ENCODE measurements at places on chromosomes 2 and 18. TPM values are rescaled to one million over a fixed set of nuclear protein-coding genes. Genes with fewer than 3 reads are reported as not detected.
A peak's percentile ranks its signal among the peaks of the same experiment; 100 is the strongest.

The CDH20 gene
- total RNA-seq, result not detected

DNA sequence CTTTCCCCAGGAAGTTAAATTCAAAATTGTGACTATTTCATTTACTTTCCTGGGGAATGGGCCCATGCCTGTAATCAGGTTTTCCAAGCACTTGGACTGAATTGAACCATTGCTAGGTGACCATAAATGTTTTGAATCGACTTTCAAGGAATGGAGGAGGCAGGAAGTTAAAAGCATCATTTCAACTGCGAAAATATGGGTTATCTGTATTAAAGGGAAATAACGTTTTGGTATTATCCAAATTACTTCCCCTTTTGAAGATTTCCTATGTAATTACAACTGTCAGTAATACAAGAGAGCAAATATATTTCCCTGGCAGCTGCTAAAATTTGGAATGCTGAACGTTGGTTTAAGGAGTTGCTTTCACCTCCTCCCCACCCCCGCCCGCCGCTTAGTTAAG is 19.0 kb downstream of the PNO1 start:
- no peak for DNase-seq

GRCh38 chr2:219467736-219468075 is 31.0 kb upstream of the GMPPA start:
- DNase-seq, result no peak

GRCh38 chr18:58847383-58848071 is 17.1 kb upstream of the ZNF532 start:
- no peak for DNase-seq

DNA sequence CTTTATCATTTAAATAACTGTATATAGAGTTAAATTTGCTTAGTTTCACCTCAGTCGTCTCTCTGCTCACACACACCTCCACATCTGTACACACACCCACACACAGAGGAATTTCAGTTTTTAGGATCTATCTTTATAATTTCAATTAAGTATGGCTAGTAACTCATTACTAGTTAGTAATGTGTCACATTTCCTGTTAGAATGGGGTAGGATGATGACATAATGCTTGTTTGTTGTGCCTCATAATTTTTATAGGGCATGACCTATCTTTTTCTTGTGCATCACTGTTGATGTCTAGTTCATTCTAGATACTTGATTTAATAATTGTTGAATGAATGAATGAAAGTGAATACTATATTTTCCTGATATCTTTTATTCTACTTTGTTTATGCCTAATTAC is 108.6 kb downstream of the AGPS start:
- DNase-seq, result no peak

DNA sequence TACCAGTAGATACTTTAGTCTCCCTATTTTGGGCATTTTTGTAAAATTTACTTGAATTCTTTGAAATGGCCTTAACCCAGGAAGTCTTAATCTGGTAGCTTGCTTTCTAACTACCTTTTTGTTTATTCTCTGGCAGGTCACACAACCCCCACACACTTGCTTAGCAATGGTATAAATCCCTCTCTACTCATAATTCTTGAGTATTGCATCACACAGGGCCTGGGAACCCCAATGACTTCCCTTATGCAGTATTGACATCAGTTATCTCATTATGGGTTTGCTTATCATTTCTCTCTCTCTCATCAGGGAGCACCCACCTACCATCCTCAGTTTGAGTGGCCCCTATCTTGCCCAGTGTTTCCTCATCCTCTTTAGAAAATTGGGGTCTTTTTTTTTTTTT is 207.1 kb downstream of the KCNS3 start:
- no peak for DNase-seq

The MAP3K20 gene
- 51.4 TPM for total RNA-seq

The HRH4 gene
- total RNA-seq, result not detected

DNA sequence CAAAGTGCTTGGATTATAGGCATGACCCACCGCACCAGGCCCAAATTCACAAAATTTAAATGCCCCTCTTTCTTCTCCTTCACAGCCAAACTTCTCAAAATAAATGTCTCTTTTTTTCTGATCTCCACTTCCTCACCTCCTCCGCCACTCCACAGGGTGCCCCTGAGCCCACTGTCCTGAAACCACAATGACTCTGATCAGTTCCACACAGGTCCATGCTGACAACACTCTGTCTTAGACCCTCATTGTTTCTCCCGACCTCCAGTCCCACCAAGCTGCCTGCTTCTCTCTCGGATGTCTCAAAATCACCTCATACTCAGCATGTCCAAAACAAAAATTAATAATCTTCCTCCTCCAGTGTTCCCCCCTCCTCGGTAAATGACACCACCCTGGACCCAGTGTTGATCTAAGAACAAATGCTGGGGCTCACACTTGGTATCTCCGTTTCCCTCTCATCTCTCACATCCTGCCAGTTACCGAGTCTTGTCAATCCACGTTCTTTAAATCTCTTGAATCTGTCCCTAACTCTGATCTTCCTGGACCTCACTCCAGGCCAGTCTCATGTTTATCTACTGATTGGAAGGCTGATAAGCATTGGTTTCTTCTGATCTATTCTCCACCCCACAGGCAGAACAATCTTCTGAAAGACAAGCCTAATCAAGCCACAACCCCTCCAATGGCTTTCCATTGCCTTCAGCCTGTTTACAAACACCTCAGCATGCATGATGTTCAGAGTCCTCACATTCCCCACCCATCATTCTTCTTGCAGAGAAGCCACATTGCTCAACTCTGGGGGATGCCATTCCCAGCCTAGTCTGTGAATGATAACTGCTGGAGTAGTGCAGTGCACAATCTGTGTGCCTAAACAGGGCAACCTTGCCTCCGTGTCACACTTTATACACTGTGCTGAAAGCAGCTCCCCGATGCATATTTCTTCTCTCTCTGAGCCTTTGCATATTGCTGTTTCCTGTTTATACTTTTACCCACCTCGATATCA is 12.4 kb upstream of the ANKRD44 start:
- no peak for DNase-seq

The HOXD1 gene
- 0.34 TPM for total RNA-seq

The KYNU gene
- 1.4 TPM for total RNA-seq

The HYCC2 gene
- 8.6 TPM for total RNA-seq

DNA sequence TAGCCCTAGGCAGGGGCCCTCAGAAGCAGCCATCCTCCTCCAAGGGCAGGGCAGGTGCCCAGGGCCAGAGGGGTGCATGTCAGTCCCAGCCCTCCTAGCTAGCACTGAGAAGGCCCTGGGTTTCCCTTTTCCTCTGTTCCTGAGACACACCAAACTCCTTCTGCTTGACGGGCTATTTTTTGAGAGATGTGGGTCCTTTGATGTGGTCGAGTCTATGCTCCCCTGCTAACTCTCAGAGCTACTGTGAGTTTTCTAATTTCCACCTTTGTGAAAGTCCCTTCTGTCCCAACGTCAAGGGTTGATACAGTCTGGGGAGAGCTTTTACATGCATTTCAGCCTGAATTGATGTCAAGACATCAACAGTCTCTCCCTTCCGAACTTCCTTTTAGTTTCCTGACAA is 51.4 kb downstream of the TRPM8 start:
- DNase-seq, result no peak

- no peak for DNase-seq
Measured at GRCh38 chr2:151974988-151975387, 123.9 kb downstream of the CACNB4 start.

The GULP1 gene
- total RNA-seq, result 234 TPM

- DNase-seq, result no peak
Measured at GRCh38 chr2:157698430-157698829, 69.8 kb upstream of the ACVR1C start.

DNA sequence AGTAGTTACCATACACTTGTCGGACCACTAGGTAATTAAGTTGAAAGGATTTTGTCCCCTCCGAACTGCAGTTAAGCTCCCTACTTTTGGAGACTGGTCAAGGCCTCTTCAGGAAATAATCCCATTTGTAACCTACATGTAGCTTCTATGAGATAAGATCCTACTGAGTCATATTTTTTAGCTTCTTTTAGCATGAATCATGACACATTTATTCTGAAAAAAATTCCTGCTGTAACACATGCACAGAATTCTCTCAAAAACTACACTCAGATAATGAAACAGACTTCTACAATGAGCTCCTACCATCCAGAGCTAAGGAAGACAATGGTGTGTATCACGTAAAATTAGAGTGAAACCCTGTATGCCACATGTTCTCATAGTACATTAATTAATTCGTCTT is 100.7 kb upstream of the CCDC195 start:
- peak; percentile 90 for DNase-seq

DNA sequence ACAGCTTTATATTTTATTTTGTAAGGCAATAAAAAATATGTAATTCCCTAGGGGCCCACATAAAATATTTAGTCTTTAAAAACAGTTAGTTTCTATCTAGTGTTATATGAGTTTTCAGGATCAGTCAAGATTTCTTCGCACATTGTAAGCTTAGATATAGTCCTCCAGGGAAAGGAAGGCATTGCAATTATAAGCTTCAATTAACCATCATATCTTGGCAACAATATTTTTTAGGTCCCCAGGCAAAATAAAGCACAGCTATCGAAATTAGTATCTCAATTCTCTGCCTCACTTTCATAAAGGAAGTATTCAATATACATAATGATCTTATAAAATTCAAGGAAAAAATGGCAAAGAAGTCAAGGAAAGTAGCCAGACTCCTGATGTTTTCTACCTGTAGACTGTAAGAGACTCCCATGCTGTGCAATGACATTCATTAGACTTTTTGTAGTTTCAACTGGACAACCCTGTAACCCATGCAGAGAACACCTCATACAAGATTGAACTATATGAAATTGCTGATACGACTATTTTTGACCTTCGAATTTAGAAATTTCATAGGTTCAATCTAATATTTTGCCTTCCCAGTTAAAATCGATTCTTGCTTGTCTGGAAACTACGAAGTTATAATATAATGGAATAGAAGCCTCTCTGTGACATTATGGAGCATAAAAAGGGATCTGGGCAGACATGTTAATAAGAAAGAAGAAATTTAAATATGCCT is 96.8 kb downstream of the UNC80 start:
- no peak for DNase-seq

DNA sequence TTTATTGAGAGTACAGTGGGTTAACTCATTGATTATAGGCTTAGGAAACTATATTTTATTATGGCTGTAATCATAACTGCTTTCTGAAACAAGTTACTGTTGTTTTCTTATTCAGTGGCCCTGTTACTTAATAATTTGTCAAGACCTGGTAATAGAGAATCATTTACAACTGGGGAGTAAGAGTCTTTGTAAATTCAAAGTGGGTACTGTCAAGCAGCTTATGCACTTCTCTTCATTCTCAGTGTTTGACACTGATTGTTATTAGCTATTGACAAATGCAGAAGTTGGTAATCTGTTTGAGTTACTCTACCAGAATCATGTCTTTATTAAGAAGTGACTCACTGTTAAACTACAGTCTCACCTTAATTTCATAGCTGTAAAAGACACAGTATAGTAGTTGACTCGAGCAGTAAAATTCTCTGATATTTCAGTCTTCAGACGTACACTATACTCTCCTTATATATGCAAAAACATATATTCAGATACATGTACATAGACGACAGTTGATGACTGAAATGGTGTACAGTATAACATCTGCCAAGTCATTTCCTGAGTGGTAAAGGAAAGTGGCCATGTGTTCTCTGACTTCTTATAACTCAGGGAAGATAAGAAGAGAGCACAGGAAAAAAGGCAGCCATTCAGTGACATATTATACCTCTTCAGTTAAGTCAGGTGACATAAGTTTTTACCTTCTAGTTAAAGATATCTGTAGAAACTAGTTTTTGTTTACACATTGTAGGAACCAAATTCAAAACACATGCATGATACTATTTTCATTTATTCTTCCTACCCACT is 36.0 kb upstream of the TTC27 start:
- DNase-seq, result peak; percentile 6

- DNase-seq, result peak; percentile 12
Measured at GRCh38 chr18:3889803-3890202, 439.8 kb downstream of the TGIF1 start.

The INPP5D gene
- total RNA-seq, result 0.84 TPM

GRCh38 chr2:208065476-208065875 is 40.1 kb upstream of the PLEKHM3 start:
- no peak for DNase-seq

The CCDC74B gene
- total RNA-seq, result 60.1 TPM

DNA sequence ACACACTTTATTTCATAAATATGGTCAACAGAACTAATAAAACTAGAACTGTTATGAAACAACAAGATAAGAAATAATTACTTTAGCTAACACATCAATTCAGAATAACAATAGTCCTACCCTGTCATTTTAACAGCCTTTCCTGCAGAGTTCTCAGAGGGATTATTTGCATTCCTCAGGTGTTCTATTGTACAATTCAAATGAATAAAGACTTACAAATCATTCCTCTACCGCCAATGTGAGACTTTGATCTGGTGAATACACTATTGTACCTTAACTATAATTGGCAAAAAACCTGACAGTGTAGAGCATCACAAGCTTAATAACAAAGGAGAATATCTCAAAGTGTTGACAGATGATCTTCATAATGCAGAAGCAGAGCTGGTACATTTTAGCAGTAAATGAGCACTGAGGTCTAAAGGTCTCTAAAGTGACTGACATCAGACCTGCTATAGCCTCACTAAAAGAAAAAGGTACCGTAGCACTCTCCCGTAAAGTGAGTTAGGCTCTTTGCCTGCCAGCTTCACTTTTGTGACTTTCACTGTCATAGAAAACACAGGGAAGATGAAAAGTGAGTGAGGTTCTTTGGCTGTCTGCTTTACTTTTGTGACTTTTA is 118.8 kb upstream of the SP3 start:
- DNase-seq, result no peak

- DNase-seq, result no peak
Measured at GRCh38 chr2:197924483-197924882, 120.1 kb downstream of the PLCL1 start.

DNA sequence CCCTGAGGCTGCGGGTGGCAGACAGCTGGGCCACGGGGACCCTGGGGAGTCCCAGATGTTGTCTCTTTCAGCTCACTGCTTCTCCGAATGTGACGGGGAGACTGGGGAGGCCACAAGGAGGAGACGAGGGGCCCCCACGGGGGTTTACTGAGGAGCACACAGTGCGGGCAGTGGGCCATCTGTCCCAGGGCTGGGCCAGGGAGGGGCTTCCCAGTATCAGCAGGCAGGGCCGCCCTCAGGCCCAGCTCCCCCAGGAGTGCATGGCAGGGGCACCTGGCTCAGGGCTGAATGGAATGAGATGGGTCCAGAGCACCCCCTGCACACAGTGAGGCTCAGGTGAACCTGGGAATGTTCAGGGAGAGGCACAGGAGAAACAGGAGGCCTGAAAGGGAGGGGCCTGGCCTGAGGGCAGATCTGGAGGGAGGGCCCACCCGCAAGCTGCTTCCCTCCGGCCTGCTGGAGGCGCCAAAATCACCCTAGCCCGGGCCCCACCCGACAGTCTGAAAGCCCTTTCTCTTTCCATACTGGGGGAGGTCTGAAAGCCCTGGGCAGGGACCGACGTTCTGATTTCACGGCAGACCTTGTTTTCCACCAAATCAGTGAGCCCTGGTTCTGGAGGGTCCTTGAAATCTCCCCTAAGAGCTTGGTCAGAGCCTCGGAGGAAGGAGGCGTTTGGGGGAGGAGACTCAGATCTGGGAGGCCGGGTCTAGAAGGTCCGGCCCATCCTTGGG is 35.5 kb upstream of the PTMA start:
- DNase-seq, result peak; percentile 88

- DNase-seq, result no peak
Measured at GRCh38 chr2:120465701-120465988, 119.7 kb downstream of the INHBB start.

Measured in A172 (cell line).